Activated T-cell treated with anti-CD3 and anti-CD28 coated beads for 4 hours (primary cell): ENCODE measurements at places on chromosomes 3 and 15.

GRCh38 chr15:51966192-51966591 lies 5.4 kb downstream of the LEO1 start:
- no peak for DNase-seq

GRCh38 chr15:90837094-90837493 lies 31.3 kb upstream of the FURIN start:
- DNase-seq: no peak

DNA sequence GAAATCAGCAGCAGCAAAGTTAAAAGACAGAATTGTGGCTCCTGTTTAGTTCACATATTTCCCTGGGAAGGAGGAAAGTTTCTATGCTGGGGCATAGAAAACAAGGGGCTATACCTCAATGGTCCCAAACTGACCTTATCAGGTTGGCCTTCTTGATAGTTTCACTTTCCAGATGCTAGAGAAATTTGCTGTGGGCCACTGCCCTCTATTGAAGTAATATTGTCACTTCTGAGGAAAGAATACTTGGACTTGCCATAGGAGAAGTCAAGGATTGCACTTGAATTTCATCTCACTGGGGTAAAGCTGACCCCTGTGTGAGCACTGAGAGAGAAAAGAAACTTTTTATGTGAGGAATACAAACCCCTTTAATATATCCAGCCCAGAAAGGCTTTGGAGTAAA lies 49.3 kb upstream of the XCR1 start:
- DNase-seq: no peak

DNA sequence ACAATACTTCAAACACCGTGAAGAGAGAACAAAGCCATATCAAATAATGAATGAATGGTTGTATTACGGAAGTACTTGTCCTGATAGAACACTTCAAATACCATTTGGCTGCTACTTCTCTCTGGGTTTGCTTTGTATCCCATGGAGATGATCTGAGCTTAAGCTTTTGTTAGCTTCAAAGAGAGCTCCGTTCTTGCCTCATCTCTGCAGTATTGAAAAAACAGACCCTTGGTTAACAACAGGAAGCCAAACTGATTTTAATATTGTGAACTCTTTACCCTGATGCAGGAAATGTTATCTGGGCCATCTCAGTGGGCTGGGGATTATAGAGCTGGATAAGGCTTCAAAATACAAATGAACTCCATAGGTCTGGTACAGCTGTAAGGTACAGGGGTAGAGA lies 101.0 kb downstream of the CHL1 start:
- no peak for DNase-seq

DNA sequence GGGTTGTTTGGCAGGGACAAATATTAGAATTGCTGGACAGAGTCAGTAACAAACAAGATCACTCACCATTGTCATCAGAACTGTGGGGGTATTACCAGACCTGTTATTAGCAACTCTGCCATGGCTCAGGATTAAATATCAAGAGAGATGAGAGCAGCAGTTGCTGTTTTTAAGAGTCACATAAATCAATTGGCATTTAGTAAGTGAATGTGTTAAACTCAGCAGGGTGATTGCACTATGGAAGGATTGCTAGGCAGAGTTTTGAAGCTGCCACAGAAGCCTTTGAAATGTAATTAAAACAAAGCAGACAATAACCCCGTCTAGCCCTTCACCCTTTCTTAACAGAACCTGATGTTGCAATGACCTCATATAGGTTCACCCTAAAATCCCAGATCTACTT lies 238.8 kb downstream of the GAP43 start:
- DNase-seq: no peak

DNA sequence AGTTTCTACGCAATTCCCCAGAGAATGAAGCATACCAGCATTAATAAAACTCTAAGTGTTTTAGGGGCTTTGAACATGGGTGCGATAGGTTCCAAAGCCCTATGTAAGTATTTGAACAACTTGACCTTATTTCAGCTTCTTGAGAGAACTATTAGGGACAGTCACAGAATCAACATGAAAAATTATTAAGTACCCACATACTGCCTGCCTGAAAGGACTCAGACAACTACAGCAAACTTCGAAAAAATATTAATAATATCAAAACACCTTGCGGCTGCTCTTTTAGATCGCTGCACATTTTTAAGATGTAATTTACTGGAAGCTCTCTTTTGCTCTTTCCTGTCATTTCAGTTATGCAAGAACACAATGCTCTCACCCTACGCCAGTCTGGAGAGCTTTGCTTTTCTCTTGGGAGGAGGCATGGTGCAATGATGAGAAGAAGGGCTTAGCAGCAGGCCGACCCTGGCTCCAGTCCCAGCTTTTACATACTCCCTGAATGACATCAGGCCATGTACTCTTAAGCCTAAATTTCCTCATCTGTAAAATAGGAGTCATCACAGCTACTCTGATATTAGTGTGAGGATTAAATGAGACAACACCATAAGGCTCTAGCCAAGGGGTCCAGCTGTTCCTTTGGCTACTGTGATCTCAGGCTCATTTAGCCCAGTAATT lies 640.7 kb downstream of the FHIT start:
- DNase-seq: no peak

GRCh38 chr3:56789076-56789475 lies 12.7 kb downstream of the ARHGEF3 start:
- no peak for DNase-seq

DNA sequence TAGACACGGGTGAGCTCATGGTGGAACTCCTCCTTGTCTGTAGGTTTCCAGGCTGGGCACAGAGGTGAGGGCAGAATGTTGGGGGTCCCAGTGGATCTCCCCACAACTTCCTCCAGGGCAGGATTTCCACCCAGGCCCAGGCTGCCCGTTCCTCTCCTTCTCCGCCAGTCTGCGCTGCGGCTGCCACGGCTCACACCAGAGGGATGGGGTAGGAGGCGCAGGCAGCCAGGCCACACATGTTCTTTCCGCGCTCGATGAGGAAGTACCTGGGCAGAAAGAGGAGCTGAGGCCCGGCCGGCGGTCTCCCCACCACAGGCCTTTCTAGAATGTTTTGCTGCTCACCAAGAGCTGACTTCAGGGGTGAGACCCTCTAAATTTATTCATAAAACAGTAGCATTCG lies 22.9 kb downstream of the CTSH start:
- DNase-seq: no peak

DNA sequence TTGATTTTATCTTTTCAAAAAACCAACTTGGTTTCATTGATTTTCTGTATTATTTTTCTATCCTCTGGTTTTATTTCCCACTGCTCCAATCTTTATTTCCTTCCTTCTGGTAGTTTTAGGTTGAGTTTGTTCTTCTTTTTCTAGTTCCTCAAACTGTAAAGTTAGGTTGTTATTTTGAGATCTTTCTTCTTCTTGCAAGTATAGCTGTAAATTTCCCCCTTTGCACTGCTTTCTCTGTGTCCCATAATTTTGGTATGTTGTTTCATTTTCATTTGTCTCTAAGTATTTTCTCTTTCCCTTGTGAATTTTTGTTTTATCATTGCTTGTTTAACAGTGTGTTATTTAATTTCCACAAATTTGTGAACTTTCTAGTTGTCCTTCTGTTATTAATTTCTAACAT lies 120.0 kb downstream of the PLD1 start:
- no peak for DNase-seq

- DNase-seq: no peak
Measured at GRCh38 chr3:116034794-116035193, 410.5 kb downstream of the LSAMP start.

DNA sequence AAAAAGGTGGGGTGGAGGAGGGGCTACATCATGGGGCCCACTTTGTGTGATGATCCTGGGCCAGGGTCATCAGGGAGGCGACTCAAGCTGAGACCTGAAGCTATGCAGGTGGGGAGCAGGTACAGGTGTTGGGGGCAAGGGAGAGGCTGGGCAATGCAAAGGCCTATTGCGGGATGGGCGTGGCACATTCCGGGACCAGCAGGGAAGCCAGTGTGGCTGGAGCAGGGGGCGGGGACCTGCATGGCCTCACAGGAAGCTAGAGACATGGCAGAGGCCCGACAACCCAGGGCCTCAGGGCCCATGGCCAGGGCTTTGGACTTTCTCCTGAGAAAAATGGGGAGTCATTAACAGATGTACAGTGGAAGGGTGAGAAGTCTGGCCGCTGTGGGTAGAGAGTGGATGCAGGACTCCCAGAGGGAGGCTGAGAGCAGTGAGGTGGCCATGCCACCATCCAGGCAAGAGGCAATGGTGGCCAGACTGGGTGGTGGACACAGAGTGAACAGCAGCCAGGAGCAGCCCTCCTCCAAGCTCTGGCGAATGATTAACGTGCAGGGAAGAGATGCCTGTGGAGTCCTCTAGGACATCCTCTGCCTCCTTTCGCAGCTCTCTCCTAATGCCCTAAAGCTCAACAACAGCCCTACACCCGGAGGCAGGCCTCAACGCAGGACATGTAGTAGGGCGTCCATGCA lies 122.6 kb upstream of the ATP2B2 start:
- DNase-seq: no peak

- DNase-seq: peak; percentile 92
Measured at GRCh38 chr3:49007771-49008528, 759 bp downstream of the WDR6 start.

DNA sequence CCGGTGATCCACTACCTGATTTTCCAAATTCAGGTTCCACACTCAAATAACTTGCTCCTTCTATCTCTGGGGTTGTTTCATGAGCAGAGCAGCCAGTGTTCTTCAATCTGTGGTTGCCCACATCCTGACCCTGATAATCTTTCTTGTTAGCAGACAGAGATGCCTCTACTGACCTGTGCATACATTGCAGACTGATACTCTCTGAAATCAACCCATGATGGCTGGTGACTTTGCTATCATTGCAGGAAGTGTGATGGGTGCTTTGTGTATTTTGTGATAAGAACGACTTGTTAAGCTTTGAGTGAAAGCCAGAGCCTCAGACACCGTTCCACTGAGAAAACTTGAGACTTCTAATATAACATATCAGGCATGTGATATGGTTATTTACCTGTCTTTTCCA lies 39.9 kb downstream of the GATM start:
- no peak for DNase-seq

DNA sequence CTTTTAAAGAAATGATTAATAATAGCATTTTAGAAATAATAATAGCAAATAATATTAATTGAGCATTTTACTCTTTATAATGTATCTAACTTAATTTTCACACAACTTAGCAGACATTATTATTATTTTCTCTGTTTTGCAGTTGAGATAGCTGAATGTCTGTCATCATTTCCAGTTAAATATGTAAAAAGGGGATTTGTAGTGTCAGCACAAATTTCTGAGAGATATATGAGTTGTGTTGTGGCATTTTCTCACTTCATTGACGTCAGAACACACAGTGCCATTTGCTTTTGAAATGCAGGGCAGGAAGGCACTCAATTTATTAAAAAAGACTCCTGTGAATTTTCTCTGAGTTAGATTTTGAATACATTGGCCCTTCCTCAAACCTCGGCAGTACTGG lies 111.0 kb downstream of the GRM7 start:
- DNase-seq: no peak

GRCh38 chr3:32500880-32501782 lies 1.5 kb downstream of the CMTM6 start:
- DNase-seq: no peak

DNA sequence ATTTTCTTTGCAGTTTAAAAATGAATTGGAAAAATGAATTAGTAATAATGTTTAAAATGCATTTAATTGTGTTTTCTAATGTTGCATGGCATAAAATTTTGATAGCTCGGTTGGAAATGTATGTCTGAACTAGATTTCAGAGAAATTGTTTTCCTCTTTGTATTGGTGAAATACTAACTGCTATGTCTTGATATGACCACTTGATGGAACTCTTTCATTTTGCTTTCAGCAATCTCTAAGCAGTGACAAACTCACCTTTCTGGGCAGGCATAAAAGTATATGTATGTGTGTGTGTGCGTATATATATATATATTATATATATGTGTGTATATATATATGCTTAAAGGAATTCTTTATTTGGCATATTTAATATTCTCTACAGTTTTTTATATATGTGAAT lies 239.3 kb upstream of the ZNF717 start:
- DNase-seq: no peak

- no peak for DNase-seq
Measured at GRCh38 chr15:96695426-96695825, 364.9 kb downstream of the NR2F2 start.

GRCh38 chr15:99168601-99169580 lies 64.0 kb downstream of the SYNM start:
- no peak for DNase-seq

DNA sequence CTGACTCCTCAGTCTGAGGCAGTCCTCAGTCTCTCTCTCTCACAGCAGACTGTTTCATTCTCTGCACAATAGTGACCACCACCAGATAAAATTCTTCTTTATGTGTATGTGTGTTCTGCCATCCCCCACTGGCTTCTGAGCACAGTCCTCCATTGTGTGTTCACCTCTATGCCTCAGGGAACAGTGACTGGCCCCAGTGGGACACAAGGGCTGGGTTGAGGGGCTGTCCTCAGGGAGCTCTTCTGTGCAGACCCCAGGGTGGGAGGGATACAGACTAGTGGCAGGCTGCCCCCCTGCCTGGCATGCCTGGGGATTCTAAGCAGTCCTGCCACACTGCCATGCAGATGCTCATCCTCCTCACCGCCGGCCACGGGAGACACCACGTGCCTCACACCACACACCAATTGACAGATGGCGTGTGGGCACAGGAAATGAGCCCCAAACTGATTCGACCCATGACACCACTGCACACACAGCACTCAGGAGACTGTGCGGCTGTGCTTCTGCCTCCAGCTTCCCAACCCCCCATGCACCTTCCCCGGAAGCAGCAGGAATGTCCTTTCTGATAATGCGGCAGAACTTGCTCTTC lies 237.6 kb upstream of the CHRNA7 start:
- DNase-seq: no peak

DNA sequence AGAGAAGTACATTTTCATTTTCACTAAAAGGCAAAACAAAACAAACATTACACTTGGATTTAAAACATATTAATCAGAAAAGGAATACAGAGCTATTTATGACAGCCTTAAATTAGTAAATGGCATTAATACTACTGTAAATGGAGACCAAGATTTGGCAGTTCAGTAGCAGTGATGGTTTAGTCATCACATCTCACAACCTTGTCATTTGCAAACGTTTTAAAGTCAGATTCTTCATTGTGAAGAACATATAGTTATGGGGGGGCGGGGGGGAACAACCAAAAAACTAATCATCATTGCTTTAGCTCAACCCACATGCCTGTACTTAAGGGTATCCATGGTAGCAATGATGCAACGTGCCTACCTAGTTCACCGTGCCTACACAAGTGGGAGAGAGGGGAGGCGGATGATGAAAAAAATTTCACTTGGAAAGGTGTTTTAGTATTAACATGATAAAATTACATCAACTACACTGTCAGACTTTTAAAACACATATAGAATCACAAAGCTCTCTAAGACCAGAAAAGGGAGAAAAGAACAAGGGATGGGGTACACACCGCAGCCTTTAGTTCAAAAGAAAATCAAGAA lies 40.1 kb downstream of the DLG1 start:
- DNase-seq: no peak

DNA sequence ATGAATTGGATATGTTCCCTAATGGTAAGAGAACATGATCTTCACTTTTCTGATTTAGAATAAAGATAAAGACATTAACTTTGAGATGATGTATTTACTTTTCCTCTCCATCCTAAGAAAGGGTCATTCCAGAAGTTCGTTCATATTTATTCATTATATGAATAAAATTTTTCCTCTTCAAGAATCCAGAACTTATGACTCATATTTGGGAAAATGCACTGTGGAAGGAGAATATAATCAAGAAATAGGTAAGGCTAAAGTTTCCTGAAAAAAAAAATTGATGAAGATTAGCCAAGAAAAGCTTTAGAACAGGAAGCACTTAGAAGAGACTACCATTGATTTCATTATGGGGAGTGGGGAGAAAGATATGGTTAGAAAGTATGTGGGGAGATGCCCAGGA lies 36.5 kb upstream of the CBLB start:
- no peak for DNase-seq

- no peak for DNase-seq
Measured at GRCh38 chr3:175378348-175378747, 519.2 kb downstream of the NAALADL2 start.

- no peak for DNase-seq
Measured at GRCh38 chr15:63324770-63325169, 47.4 kb downstream of the APH1B start.
